Progenitor cell of endocrine pancreas (in vitro differentiated cells): ENCODE measurements at places on chromosomes 3 and 15. TPM values are rescaled to one million over a fixed set of nuclear protein-coding genes. Genes with fewer than 3 reads are reported as not detected.

Gene SPESP1
- total RNA-seq, result not detected in 2 replicates

Gene ALPK3
- total RNA-seq, result 122 TPM in 2 replicates

Gene OR5K2
- total RNA-seq, result not detected in 2 replicates

Gene TMCO5A
- total RNA-seq, result not detected in 2 replicates

Gene MKRN3
- total RNA-seq, result 0.24 and 0.46 TPM in 2 replicates

Gene VGLL3
- 1.9 and 2.0 TPM in 2 replicates for total RNA-seq

Gene EIF2B5
- total RNA-seq, result 45.4 and 45.7 TPM in 2 replicates

Gene SLMAP
- 64.7 and 65.8 TPM in 2 replicates for total RNA-seq

Gene CGNL1
- 40.4 and 41.9 TPM in 2 replicates for total RNA-seq

Gene CCDC39
- total RNA-seq, result 0.22 and 0.29 TPM in 2 replicates

Gene LDHAL6B
- total RNA-seq, result not detected in 2 replicates

Gene CCR3
- not detected in 2 replicates for total RNA-seq

Gene ERICH6
- total RNA-seq, result 0.49 TPM in 1 of 2 replicates, not detected in the other

Gene ACVR2B
- total RNA-seq, result 77.6 and 83.9 TPM in 2 replicates

Gene CAND2
- total RNA-seq, result 7.9 and 11.0 TPM in 2 replicates

Gene ACP3
- 8.1 and 9.1 TPM in 2 replicates for total RNA-seq

Gene CPOX
- 20.4 and 24.4 TPM in 2 replicates for total RNA-seq

Gene EEF1AKMT4
- 3.9 and 4.5 TPM in 2 replicates for total RNA-seq

Gene ACOX2
- total RNA-seq, result 11.7 and 12.8 TPM in 2 replicates

Gene SPATA16
- total RNA-seq, result 0.43 and 0.64 TPM in 2 replicates

Gene KBTBD13
- not detected in 2 replicates for total RNA-seq

Gene COL7A1
- 31.5 and 38.4 TPM in 2 replicates for total RNA-seq
